ENCODE measurements at places on chromosomes 11 and 22.

DNA sequence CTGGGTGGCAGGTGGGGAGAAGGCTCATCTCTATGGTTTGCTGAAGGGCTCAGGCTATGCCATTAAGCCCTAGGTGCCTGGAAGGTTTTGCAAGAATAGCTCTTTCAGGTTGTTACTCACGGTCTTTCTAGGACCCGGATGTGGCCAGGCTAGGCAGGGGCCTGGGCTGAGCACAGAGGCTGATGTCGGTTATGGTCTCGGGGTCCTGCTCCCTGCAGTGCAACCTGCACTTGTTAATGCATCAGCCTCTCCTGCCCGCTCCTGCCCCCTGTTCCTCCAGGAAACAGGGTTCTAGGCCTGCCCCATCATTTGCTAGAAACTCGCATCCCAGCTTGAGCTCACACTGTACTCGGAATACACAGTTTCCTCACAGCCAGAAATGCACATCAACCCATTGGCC is 79.1 kb upstream of the SLC22A12 start:
- no peak for DNase-seq

GRCh38 chr11:2210366-2211112 is 38.9 kb upstream of the TH start:
- no peak for DNase-seq

DNA sequence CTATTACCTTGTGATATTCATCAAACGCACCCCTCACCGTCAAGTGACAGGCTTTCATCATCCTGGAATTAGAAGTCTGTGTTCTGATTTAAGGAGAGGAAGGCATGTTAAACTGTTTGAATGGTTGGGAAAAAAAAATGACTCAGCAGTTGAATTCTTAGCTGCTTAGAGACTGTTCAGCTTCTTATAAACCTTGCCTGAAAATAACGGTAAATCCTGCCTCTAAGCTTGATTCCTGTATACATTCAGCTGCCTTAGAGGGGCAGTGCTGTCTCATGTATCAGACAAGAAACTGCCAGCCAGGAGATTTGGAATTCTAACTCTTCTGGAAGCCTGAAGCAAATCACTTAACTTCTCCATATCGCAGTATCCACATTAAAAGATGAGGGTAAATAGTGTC is 437.4 kb downstream of the JRKL start:
- DNase-seq, result no peak

DNA sequence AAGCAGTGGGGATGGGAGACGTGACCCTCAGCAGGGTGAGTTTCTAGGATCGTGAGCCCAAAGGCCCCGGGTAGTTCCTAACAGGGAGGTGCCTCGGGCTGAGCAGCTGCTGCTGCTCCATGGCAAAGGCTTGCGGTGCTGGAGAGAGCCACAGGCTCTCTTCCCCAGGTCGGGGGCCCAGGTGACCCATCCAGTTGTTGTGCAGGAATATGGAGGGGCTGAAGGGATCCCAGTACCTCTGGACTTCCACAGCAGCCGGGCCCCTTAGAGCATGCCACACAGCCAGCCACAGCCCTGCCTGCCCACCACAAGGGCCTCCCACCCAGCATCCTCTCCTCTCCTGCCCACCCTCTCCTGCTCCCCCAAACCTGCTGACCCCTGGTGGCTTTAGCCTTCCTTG is 49.3 kb downstream of the BUD13 start:
- DNase-seq, result no peak

DNA sequence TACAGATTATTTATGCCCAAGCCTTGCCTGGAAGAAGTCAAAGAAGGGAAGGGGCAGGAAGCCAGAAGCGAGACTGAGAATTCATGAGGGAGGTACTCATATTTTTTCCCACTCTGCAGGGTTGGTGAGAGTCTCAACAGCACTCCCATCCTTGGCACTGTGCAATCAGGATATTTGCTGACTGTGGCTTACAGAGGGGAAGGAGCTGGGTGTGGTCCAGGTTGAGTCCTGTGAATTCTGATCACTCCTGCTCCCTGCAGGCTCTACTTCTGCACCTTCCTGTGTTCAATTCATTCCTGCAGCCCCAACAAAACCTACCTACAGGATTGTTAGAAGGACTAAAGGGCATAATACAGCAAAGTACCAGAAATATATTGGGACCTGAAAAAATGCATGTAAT is 530.5 kb downstream of the INSC start:
- no peak for DNase-seq
